Myocyte (in vitro differentiated cells): ENCODE measurements at places on chromosomes 6 and 20. TPM values are rescaled to one million over a fixed set of nuclear protein-coding genes. Genes with fewer than 3 reads are reported as not detected.

- no peak for DNase-seq
Measured at GRCh38 chr6:145360865-145361264, 374.5 kb downstream of the EPM2A start.

The NRSN1 gene
- total RNA-seq = not detected in 2 replicates

The HAO1 gene
- not detected in 2 replicates for total RNA-seq

DNA sequence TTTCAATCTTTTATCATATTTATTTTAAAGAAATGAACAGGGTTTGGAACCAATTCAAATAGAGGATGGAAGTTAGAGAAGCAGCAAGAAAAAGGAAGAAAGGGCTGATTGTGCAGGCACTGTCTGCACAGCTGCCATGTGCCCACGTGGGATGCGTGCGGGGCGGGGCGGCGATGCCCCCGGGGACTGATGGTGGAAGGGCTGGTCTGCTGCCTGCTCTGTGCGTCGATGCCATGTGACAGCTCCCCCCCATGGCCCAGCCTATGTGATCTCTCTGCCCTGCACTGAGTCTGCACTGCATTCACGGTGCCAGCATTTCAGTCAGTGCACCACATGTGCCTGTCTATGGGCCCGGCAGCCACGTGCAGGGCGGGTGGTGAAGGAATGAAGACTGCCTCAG lies 96.4 kb downstream of the IRF4 start:
- DNase-seq = no peak

The CDKN1A gene
- total RNA-seq = 1,798 and 2,123 TPM in 2 replicates

- peak; percentile 74 for DNase-seq
Measured at GRCh38 chr20:45798935-45799642, 7.3 kb downstream of the DNTTIP1 start.

GRCh38 chr20:58139849-58140786 lies 88.3 kb downstream of the ANKRD60 start:
- DNase-seq = no peak

- no peak for DNase-seq
Measured at GRCh38 chr20:54573838-54574237, 98.4 kb downstream of the DOK5 start.

GRCh38 chr20:47487175-47487917 lies 14.3 kb upstream of the NCOA3 start:
- no peak for DNase-seq

DNA sequence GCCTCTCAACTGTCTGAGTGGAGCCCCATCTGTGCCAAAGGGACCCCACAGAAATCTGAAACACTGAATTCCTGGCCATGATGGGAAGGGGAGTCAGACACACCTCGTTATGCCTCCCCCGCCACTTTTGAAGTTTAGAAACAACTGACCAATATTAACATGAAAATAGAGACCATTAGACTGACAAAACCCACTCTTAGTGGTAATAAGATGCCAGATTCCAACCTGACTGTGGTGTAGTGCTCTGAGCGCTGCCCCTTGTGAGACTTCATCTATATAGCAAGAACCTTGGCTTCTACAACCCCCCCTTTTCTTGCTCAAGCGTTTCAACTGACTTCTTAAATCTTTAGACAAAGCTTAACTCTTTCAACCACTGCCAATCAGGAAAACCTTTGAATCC lies 46.1 kb upstream of the UNC93A start:
- DNase-seq = no peak

DNA sequence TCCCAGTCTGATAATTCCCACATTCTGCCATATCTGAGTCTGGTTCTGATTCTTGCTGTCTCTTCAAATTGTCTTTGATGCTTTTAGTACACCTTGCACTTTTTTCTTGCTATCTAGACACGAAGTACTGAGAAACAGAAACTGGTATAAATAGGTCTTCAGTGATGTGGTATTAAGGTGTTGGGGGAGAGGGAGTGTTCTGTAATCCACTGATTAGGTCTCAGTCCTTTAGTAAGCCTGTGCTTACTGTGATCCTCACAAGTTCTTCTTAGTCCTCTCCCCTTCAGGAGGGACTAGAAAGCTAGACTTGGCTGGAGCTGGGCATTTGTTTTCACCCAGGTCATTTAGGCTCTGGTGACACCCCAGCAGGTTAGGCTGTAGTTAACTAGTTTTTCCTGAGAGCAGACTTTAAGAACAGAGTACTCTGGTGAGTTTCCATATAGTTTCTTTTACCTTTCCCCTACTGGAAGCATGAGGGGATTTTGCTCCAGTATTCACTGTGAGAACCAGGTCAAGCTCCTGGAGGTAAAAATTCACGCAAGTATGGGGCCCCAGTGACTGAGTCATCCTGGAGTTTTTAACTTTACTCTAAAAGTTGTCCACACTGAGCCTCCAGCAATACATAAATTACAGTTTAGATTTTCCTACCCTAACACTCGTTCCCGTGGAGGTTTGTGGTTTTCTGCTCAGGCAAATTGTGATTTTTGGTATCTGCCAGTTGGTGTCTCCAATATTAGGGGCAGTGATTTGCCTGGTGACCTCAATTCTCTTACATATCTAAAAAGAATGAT lies 154.6 kb downstream of the CDKAL1 start:
- DNase-seq = peak; percentile 30

The MPIG6B gene
- not detected in 2 replicates for total RNA-seq

The LY6G6D gene
- not detected in 2 replicates for total RNA-seq

DNA sequence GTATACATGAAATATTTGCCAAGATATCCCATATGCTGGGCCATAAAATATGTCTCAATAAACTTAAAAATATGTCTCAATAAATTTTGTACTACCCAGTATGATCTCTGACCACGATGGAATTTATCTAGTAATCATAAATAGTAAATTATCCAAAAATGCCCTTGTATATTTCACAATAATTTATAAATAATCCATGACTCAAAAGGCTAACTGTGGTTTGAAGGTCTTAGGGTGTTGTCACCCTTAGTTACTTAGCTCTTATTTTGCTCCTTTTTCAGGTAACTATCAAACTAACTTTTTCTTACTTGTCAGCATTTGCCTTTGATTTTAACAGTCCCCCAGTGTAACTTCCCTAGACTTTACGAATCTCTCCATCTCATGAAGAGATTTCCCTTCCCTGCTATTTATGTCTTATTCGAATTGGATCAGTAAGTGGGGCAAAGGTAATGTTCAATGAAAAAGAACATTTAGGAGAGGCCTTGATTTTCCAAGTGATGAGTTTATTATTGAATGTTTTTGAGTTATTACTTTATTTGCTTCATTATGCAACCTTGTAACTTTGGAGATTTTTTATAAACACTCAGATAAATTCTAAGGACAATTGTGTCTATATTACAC lies 109.0 kb upstream of the THBS2 start:
- DNase-seq = no peak

DNA sequence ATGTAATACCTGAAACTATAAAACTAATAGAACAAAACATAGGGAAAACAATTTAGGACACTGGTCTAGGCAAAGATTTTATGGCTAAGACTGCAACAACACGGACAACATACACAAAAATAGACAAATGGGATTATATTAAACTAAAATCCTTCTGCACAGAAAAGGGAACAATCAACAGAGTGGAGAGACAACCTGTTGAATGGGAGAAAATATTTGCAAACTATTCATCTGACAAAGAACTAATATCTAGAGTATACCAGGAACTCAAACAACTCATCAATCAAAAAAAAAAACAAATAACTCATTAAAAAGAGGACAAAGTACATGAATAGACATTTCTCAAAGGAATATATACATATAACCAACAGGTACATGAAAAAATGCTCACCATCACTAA lies 174.5 kb downstream of the FNDC1 start:
- no peak for DNase-seq

The IPCEF1 gene
- not detected in 2 replicates for total RNA-seq

- no peak for DNase-seq
Measured at GRCh38 chr20:49288784-49289696, 11.2 kb upstream of the ZNFX1 start.

DNA sequence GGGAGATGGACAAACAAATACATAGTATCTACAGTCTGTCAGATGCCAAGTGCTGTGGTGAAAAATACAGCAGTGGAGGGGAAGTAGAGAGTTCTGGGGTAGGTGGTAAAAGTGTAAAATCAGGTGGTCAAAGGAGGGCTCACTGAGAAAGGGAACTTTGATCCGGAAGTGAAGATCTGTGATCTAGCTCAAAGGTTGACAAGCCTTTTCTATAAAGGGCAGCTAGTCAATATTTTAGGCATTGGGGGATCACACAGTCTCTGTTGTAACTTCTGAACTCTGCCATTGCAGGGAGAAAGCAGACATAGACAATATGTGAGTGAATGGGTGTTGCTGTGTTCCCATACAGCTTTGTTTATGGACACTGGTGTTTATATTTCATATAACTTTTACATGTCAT lies 38.6 kb downstream of the SH3BGRL2 start:
- DNase-seq = no peak

- DNase-seq = no peak
Measured at GRCh38 chr6:26375270-26375669, 7.6 kb upstream of the BTN2A2 start.

The OR2H1 gene
- not detected in 2 replicates for total RNA-seq

GRCh38 chr6:33809594-33809993 lies 5.8 kb upstream of the MLN start:
- peak; percentile 46 for DNase-seq

- DNase-seq = no peak
Measured at GRCh38 chr6:87738000-87738399, 36.0 kb upstream of the AKIRIN2 start.

DNA sequence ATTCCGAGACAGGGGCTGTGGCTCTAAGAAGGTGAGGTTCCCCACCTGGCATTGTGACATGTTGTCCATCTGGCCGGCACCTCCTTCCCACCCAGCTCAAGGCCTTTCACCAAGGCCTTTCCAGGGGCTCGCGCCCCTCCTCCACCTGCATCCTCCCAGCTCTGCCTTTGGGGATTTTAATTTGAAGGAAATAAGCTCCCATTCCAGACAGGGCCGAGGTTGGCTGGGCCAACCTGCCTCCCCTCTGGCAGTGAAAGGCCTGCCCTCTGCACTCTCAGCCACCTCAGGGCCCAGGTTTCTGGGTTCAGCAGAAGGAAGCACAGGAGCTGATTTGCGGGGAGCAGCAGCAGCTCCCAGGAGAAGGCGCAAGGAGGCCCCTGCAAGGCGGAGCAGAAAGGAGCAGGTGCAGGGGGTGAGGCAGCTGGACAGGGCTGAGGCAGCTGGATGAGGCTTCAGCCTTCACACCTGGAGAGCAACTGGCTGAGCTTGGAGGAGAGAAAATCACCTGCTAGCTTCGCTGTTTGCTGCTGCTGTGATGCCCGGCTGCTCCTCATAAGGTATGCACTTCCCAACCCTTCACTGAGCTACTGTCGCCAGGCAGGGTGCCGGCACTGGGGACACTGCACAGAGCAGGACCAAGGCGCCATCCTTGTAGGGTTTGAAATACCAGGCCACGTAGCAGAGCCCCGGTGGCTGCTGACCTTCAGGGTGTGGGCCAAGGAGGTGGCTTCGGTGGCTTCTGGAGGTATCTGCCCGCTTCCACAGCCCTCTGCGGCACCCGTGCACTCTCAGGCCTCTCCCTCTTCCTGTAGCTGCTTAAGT lies 147.0 kb downstream of the SYNDIG1 start:
- DNase-seq = no peak

GRCh38 chr6:44020664-44021425 lies 106.4 kb downstream of the MRPL14 start:
- no peak for DNase-seq

DNA sequence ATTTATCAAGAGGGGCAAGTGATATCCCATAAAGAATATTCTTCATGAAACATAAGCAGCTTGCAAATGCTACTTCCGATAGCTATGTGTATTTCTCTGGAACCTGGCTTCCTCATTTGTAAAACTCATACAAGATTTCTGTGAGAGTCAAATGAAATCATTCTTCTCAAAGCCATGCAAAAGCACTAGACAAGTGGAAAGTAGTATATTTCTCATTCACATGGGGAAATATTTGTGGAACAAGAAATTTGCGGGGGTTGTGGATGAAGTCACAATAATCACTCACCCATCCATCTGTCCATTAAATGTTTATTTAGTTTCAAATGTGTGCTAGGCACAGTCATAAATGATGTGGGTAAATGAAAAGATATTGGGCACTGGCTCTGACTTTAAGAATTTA lies 150.5 kb downstream of the IPCEF1 start:
- no peak for DNase-seq

The HIVEP2 gene
- 17.2 and 18.1 TPM in 2 replicates for total RNA-seq

The DDO gene
- total RNA-seq = 7.3 and 7.8 TPM in 2 replicates

DNA sequence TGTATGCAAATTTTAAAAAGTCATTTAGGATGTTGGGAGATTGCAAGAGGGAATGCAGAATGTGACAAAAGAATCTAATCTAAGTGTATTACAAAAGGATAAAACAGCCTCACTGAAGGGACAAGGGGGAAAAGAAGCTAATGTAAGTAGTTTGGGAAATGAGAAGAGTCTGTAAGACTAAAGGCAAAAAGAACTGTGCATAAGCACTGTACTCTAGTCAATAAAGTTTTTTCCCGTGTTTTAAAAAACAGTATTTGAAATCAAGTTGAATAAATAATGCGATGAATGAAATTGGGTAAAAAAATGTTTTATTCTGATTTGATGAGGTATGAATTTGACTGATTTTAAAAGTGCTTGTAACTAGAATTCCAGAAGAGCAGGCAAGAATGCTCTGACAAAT lies 149.8 kb downstream of the VEGFA start:
- no peak for DNase-seq

DNA sequence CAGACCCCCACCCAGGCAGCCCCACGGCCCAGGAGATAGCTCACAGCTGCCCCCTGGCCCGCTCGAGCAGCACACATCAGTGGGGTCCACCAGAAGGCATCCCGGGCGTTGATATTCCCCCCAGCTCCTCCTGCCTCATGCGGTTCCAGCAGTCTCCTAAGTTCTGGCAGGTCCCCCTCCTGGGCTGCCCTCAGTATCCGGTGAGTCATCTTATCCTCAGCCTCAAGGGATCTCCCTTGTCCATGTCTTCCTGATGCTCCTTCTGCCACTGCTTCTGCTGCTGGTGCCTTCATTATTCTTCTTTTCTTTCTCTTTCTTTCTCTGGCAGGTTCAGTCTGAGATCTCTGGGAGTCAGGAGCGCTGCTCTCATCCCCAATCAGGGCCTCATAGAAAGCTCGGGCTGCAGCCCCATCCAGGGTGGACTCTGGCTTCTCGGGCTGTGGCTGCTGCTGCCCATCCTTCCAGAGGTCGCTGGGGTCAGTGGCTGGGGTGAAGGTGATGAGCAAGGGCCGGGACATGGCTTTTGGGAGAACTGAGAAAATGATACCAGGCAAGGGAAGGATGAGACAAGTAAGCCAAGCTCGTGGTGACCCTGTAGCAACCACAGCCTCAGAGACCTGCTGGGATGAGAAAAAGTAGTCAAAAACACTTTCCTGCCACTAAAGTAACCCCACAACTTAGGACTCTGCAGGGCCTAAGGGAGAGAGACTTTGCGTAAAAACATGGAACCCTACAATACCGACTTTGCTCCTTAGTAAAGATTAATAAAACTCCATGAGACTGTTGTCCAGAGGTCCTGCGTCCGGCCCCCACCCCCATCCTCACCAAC lies 622 bp downstream of the GPANK1 start:
- peak; percentile 75 for DNase-seq

GRCh38 chr6:161356167-161356854 lies 82.5 kb upstream of the AGPAT4 start:
- no peak for DNase-seq
